ENCODE measurements at places on chromosomes 16 and 17.

DNA sequence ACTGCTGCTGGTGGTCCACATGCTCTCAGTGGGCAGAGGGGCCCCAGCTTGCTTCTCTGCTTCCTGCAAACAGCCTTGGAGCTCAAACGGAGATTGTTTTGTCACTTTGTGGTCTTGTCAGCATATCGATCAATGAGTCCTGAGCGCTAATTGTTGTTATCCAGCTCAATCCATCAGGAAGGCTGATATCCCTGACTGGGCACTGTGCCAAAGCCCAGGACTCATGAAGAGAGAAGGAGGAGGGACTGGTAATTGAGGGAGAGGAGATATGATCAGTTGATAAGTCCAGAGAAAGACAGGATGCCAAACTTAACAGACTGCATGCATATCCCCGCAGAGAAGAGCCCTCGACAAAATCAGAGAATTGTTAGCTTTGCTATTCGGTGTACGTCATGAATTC lies 58.6 kb upstream of the DNAH9 start:
- no peak for DNase-seq

GRCh38 chr17:42530952-42531454 lies 5.0 kb upstream of the NAGLU start:
- no peak for DNase-seq

- DNase-seq: no peak
Observed at GRCh38 chr17:82893779-82894178, 54.0 kb upstream of the ZNF750 start.

DNA sequence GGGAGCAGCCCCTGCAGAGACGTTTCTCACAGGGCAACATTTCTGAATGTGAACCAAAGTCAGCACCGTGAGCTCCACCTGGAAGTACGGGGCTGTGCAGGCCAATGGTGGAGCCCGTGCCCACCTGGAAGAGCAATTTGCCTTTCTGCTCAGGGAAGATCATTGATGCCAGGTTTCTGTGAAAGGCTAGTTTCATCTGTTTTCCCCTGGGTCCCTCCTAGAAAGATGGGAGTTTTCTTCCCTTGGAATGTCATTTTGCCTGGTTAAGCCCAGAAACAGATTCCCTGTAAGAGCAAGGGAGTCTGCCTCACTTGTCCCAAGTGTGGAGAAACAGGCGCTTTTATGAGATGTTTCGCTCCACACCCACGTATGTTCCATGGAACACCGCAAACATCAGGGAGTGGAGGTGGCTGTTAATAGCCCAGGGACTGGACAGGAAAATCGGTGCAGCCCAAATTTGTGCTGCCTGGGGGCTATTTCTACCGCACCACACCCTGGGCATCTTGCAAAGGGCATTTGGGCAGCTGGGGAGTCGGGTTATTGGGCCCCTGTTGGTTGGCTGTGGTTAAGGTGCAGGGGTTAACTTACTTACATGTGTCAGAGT lies 2.6 kb downstream of the SLC6A4 start:
- no peak for DNase-seq

DNA sequence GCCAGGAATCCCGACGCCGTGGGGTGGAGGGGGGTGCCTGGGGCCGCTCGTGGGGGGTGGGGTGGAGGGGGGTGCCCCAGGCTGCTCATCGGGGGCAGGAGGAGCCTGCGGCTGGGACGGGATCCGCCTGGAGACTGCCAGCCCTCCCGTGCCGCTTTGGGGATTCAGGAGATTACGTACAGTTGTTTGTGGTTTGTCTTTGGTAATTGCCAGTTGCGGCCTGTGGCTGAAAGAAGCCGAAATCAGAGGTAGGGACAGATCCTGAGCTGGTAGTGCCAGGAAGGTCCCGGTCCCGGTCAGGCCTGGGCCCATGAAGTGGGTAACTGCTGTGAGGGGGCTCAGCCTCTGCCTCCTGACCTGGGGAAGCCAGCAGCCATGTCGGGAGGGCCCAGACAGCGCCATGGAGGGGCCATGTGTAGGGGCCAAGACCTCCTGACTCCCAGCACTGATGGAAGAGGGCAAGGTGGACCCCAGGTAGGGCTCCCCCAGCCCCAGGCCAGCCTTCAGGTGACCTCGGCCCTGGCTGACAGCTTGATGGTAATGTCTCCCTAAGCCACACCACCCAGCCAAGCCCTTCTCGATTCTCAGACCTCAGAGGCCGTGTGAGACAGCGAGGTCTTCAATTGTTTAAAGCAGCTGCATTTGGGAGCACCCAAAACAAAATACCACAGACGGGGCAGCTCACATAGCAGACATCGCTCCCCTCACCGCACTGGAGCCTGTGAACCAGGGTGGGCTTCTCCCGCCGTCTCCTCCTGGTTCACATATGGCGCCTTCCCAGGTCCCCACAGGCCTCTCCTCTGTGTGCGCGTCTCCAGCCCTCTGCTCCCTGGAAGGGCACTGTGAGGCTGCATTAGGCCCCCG lies 34.9 kb upstream of the SSTR5 start:
- no peak for DNase-seq

DNA sequence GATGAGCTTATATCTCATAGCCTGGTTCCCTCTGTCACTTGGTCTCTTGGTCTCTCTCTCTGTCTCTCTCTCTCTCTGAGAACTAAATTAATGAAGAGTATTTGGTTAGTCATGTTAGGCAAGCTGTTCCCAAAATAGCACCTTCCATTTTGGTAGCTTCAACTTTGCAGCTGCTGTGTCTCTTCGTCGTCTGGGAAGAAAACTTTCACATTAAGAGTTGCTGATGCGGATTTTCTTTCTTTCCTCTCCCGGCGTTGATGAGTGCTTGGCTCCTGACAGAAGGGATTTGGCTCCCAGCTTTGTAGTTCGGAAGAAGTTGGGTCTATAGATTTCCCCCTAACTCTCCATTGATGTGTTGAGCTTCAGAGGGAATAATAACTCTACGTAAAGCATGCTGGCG lies at the start of gene RBFOX1:
Gene RBFOX1 (plus strand): TSS at position 235 of the 400 bp plus-strand sequence.
- no peak for DNase-seq

DNA sequence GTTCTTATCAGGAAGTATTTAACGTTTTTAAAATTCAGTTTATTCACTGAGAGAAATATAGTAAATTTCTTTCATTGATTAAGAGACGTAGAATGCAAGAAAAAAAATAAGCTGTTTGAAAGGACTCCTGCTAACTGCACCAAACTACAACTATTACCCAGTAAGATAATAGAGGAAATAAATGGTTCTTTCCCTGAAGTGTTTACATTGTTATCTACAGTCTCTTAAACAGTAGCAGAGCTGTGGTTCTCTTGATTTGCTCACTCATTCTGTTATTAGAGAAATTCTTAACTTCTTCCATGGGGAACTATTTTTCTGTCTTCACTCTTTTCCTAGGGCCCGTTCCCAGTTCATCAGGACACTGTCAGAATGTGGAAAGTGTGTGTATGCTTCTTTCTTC lies 973.0 kb downstream of the KCNJ2 start:
- no peak for DNase-seq

DNA sequence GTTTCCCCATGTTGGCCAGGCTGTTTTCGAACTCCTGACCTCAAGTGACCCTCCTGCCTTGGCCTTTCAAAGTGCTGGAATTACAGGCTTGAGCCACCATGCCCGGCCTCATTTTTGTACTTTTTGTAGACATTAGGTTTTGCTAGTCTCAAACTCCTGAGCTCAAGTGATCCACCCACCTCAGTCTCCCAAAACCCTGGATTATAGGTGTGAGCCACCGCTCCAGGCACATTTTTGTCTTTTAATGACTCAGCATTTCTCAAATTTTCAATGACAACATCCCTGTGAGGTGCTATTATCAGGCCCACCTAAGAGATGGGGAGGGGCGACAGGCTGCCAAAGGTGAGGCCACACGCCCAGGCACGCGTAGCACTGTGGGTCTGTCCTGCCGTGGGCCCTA lies 1.1 kb downstream of the SEPTIN12 start:
- no peak for DNase-seq

DNA sequence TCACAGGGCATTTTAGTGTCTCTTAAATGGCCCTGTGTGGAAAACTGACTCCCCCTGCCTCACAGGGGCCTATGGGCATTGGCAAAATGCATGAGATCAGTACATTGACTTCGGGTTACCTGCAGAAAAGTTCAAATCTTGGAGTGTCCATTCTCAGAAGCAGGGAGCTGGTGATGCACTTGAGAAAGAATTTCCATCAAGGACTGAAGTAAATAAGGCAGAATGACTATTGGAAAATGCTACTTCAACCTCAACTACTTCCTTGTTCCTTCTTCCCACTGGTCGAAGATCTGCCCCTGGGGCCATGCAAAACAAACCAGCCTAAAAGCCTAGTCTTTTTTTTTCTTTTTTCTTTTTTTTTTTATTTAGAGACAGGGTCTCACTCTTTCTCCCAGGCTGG lies 13.8 kb upstream of the GSDMA start:
- DNase-seq: no peak

DNA sequence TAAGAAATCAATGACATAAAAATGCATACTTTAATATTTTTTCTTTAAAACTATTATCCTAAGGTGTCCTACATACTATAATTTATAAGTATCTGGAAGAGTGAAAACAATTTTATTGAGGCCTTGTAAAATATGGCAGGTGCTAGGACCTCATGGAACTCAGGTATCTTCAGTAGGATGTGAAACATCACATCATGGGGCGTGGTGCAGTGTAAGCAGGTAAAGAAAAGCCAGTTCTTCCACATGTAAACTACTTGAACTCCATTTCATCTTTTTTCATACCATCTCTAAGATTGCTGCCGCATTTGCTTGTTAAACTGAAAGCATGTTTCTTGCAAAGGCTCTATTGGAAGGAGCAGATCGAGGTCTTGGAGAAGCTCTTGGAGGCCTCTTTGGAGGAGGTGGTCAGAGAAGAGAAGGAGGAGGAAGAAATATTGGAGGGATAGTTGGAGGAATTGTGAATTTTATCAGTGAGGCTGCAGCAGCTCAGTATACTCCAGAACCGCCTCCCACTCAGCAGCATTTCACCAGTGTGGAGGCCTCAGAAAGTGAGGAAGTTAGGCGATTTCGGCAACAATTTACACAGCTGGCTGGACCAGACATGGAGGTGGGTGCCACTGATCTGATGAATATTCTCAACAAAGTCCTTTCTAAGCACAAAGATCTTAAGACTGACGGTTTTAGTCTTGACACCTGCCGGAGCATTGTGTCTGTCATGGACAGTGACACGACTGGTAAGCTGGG lies at the start of gene CAPNS2:
Gene CAPNS2 (plus strand): TSS at position 253 of the 744 bp plus-strand sequence. CDS start 73 bp downstream, at position 326.
- no peak for DNase-seq

GRCh38 chr17:32110596-32110995 lies 31.7 kb upstream of the RHOT1 start:
- no peak for DNase-seq

DNA sequence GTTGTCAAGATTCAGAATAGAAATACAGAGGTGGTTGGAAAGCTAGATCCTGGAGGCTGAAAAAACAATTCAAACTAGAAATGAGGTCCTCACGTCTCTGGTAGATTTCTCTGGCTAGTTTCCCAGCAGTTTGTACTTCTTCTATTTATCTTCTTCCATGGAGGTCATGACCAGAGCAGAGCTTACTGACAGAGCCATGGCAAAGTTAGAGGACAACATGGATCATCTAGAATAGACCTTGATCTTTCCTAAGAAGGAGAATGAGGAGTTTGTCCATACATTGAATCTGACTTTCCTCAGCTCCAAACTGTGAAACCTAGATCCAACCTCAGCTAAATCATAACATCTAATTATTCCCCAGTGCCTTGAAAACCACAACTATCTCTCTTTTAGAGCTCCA lies 900.8 kb upstream of the GOT2 start:
- DNase-seq: no peak

GRCh38 chr16:59684911-59685310 lies 950.8 kb upstream of the GOT2 start:
- DNase-seq: no peak

DNA sequence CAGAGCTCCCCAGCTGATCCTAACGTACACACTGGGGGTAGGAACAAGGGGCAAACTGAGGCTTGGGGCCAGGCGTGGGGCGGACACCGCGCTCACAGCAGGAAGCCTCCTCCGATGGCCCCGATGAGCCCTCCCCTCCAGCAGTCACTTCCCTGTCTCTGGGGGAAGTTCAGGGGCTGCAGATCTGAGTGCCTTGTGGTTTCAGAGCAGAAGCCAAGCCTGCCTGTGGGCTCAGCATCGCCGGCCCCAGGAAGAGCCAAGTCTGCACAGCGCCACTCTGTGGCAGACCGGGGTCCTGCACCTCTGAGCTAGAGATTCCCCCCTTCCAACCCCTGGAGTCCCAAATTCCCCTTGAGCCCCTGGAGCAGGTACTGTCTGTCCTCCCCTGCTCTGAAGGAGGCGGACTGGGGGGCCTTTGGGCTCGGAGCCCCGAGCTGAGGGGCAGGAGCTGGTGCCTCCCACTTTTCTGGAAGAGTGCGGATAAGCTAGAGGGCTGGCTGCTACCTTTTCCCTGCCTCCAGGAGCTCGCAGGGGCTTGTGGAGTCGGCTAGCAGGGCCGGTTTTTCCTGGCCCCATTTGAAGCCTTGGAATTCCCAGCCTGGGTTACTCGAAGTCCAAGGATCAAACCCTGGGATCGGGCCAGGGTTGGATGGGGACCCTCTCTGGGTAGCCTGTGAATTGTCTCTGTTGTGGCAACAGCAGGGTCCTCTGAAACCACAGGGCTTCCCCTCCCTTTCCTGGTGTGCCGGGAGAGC lies 2.9 kb downstream of the GSE1 start:
- no peak for DNase-seq

GRCh38 chr17:81494626-81495377 lies 17.8 kb downstream of the ACTG1 start:
- no peak for DNase-seq

DNA sequence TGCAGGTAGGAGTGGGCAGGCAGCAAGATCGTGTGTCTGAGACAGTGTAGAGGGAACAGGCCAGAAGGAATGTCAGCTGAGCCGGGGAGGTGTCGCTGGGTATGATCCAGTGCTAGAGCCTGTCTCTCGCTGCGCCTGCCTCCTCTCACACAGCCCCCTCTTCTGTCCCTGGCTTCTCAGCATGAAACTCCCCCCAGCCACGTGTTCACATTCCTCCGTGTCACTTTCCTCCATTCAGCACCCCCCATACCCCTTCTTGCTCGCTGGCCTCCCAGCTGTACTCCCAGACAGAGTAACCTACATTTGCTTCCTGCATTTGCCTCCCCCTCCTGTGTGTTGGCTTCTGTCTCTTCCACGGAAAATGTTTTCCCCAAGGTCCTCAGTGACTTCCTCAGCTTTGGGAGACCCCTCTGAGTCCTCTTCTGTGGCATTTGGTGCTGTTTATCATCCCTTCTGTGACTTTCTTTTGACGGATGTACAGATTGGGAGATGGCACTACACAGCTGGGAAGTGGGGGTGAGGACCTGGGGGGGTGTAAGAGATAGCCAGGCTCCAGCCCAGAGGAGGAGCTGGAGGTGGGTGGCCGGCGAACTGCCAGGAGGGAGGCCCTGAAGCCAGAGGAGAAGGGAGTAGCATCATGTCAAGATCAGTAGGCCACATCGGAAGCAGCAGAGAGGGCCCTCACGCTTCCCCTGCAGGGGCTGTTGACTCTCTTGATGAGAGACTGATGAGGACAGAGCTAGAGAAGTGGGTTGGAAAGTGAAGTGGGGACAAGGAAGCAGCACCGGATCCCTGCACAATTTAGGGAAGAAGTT lies 19.2 kb downstream of the SGF29 start:
- no peak for DNase-seq

GRCh38 chr17:45341533-45342158 lies 24.8 kb upstream of the MAP3K14 start:
- no peak for DNase-seq

Data from right renal pelvis (tissue), 4 donors.